ENCODE measurements at places on chromosomes 5 and 9.

- peaks cover 59% of the 10 kb centered on the region for H3K4me1 ChIP-seq
- H3K27ac ChIP-seq = no peak overlapping the region
- H3K27me3 ChIP-seq = no peaks in the 10 kb centered on the region
- no peak overlapping the region for H3K4me3 ChIP-seq
- no peak for DNase-seq
- peaks cover 4% of the 10 kb centered on the region for H3K36me3 ChIP-seq
Observed at GRCh38 chr9:114227288-114228015, 72.1 kb downstream of the COL27A1 start.

- H3K36me3 ChIP-seq = peaks cover 11% of the 10 kb centered on the region
- peaks cover 25% of the 10 kb centered on the region for H3K4me1 ChIP-seq
- no peaks in the 10 kb centered on the region for H3K27me3 ChIP-seq
- H3K4me3 ChIP-seq = peak within 1 kb of the TSS; percentile 92
- H3K27ac ChIP-seq = peak within 1 kb of the TSS; percentile 88
Observed at GRCh38 chr9:37422289-37423104, at the start of gene GRHPR. TSS of gene GRHPR (plus strand) at chr9:37422696. CDS start at chr9:37422751, 55 bp downstream.

GRCh38 chr5:131460133-131460532 lies 174.9 kb downstream of the RAPGEF6 start:
- H3K4me3 ChIP-seq = no peak overlapping the region
- no peak for DNase-seq
- peaks cover 6% of the 10 kb centered on the region for H3K36me3 ChIP-seq
- H3K27ac ChIP-seq = no peak overlapping the region

DNA sequence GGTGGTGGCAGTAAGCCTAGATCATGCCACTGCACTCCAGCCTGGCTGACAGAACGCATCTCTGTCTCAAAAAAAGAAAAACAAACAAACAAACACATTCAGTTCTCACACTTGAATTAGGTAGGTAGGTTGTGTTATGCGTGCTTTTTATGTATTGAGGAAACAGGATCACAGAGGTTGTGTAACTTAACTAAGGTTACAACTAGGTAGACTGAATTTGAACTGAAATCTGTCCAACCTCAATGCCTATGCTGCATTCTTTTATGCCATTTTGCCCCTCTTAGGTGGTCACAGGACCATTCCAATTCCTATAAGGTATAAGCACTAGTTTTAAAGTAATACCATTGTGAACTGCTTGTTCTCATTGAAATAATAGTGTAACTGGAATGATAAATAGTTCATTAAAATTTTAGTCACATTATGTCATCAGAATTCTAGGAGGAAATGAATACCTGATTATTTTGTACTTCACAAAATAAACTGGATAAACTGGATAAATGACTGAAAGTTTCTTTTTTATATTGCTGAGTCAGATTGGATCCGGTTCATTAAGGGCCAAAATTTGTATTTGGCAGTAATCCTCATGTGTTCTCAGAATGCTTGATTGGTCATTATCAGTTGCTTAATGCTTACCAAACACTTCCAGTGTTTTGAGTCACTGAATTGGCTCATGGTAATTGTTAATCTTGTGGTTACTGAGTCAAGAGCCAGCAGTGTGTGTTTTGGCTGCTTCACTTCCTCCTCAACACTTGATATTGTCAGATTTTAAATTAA lies 7.1 kb downstream of the UBAP1 start:
- H3K27ac ChIP-seq = peak overlapping the region; percentile 86
- H3K27me3 ChIP-seq = no peaks in the 10 kb centered on the region
- H3K36me3 ChIP-seq = no peaks in the 10 kb centered on the region

- no peak overlapping the region for H3K27ac ChIP-seq
- H3K4me1 ChIP-seq = no peaks in the 10 kb centered on the region
- no peak overlapping the region for H3K4me3 ChIP-seq
- DNase-seq = no peak
- H3K36me3 ChIP-seq = no peaks in the 10 kb centered on the region
Observed at GRCh38 chr9:6302417-6302816, 25.8 kb upstream of the TPD52L3 start.

DNA sequence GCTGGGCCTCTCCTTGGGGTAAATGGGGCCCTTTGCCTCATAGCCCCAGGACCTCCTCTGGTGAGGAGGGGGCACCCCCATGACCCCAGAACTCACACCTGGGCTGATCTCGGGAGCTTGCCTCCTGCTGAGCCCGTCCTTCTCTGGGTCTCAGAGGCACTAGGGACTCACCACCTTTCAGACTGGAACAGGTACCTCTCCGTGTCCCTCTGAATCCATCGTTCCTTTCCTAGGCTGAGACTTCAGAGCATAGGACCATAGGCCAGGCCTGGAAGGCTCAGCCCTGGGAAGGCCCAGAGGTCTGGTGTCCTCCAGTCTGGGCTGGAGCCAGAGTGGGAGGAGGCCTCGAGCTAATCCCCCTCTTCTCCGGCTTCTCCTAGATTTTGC lies 97.9 kb downstream of the CACNA1B start:
- no peaks in the 10 kb centered on the region for H3K4me1 ChIP-seq
- DNase-seq = no peak
- no peak overlapping the region for H3K27ac ChIP-seq
- H3K27me3 ChIP-seq = no peaks in the 10 kb centered on the region
- H3K4me3 ChIP-seq = no peak overlapping the region
